ENCODE measurements at places on chromosomes 12 and 14.

GRCh38 chr12:132888852-132889251 lies 1.4 kb upstream of the CHFR start:
- peaks cover 7% of the 10 kb centered on the region for H3K27me3 ChIP-seq
- H3K4me3 ChIP-seq, result peak overlapping the region; percentile 8
- DNase-seq, result no peak
- peaks cover 24% of the 10 kb centered on the region for H3K4me1 ChIP-seq

- peaks cover 14% of the 10 kb centered on the region for H3K27me3 ChIP-seq
- no peaks in the 10 kb centered on the region for H3K36me3 ChIP-seq
- H3K4me1 ChIP-seq, result no peaks in the 10 kb centered on the region
- no peak overlapping the region for H3K27ac ChIP-seq
- no peak overlapping the region for H3K4me3 ChIP-seq
- DNase-seq, result no peak
Measured at GRCh38 chr12:113397497-113398197, 6.0 kb downstream of the SDS start.

DNA sequence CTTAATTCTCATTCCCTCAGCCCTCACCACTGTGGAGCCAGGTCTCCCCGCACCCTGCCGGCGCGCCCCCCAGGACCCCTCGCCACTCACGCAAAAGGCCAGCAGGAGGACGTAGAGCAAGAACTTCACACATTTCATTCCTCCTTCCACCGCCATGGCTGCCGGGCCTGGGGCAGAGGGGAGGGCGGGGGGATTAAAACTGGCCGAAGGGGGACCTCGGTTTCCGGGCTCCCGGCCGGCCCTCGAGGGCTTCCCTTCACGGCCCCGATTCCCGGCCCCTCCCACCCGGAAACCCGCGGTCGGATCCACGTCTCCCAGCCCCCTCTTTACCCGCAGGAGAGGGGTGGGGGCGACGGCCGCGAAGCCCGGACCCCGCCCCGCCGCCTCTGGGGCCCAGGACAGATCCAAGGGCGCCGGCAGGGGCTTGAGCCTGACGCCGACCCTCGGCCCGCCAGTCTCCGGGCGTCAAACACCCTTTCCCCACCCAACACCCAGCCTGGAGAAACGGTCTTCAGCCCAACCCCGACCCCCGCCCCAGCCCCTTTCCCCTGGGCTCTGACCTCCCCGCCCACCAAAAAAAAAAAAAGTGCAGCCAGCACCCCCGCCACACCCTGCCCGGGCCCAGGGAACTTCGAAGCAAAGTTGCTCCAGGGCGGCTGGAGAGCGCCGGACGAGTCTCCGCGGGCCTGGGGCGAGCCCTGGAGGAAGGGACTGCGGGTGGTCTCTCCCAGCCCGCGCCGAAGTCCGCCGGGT lies 447 bp downstream of the CD63 start:
- peaks cover 28% of the 10 kb centered on the region for H3K36me3 ChIP-seq
- peak overlapping the region; percentile 67 for H3K27ac ChIP-seq
- no peaks in the 10 kb centered on the region for H3K27me3 ChIP-seq

GRCh38 chr12:123149501-123150274 lies 1.2 kb downstream of the PITPNM2 start:
- peak overlapping the region; percentile 13 for H3K27ac ChIP-seq
- H3K36me3 ChIP-seq, result no peaks in the 10 kb centered on the region
- no peaks in the 10 kb centered on the region for H3K27me3 ChIP-seq
- no peak for DNase-seq

DNA sequence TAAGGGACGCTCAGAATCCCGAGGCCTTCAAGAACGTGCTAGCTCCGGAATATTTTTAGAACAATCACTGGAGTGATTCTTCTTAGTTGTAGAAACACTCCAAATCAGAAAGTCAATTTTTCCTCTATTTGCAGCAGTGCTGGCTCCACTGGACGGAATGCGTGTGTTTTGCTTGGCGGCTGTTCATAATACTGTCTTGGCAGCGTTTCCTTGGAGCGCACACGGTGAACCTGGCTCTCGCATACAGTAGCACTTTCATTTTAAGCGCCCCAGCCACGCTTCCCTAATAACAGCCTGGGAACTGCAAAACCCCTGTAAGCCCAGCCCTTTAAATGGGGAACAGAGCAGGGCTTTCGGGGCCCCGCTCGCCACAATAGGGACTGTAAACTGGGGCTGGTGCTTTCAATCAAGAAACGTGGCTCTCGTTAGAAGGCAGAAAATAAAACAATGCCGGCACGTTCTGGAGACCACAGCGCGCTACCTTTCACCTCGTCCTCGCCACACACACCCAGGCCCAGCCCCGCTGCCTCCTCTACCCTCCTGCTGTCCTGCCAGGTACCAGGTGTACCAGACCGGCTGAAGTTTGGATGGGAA lies 79.9 kb downstream of the BCL11B start:
- no peak overlapping the region for H3K27ac ChIP-seq
- H3K27me3 ChIP-seq, result no peaks in the 10 kb centered on the region
- H3K4me1 ChIP-seq, result no peaks in the 10 kb centered on the region
- no peak overlapping the region for H3K4me3 ChIP-seq
- no peak for DNase-seq

GRCh38 chr12:34352098-34352497 lies 329.8 kb downstream of the ALG10 start:
- H3K27ac ChIP-seq, result no peak overlapping the region
- DNase-seq, result no peak
- H3K36me3 ChIP-seq, result no peaks in the 10 kb centered on the region
- H3K4me1 ChIP-seq, result no peaks in the 10 kb centered on the region
- no peaks in the 10 kb centered on the region for H3K27me3 ChIP-seq

DNA sequence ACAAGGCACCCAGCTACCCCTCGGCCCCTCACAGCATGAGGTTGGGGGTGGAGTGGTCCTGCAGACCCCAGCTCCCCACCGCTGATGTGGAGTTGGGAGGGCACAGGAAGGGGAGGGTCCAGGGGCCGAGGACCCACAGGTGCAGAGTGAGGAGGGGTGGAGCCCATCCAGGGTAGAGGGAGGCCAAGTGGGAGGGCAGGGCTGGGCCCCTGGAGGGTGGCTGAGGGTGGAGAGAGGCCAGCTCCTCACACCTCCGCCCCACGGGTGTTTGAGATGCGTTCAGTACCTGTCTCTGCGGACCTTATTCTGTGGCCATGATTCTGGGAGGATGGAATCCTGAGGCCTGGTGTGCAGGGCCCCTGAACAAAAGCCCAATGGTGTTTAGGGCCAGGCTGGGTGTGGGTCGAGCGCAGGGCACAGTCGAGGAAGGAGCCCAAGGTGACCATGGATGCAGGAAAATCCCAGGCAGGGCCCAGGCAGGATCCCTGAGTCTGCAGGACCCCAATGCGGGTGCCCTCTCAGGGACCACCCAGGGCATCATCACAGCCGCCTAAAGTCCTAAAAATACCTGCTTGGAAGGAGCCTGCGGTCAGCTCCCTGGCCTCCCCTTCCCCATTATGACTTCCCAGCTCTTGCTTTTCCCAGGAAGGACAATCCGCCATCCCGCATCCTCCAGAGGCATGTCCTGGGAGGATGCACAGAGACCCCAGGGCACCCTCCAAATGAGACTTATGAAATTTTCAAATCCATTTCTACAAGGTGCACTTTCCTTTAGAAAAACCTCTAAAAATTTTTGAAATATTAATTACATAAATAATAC lies 377.1 kb upstream of the SFSWAP start:
- H3K36me3 ChIP-seq, result no peaks in the 10 kb centered on the region
- DNase-seq, result no peak
- H3K4me1 ChIP-seq, result no peaks in the 10 kb centered on the region
- no peak overlapping the region for H3K4me3 ChIP-seq

DNA sequence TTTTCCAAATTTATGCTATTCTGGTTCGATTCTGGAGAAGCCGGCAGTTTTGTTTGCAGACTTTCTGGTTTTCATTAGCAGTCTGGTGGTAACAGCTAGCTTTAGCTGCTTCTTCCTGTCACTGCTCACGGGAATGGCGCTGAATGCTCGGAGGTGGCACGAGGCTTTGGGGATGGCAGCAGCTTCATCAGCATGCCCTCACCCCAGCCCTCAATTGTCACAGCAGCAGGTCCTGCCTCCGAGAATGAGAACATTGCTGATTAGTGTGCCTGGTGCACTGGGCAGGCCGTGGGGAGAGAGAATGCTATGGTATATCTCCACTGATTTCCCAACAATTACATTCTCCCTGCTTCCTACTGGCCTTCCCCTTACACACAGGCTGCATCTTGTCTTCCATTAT lies 73.6 kb downstream of the SAMD4A start:
- no peak for DNase-seq
- H3K36me3 ChIP-seq, result no peaks in the 10 kb centered on the region
- H3K4me1 ChIP-seq, result no peaks in the 10 kb centered on the region
- H3K4me3 ChIP-seq, result no peak overlapping the region
- H3K27ac ChIP-seq, result no peak overlapping the region
- H3K27me3 ChIP-seq, result no peaks in the 10 kb centered on the region

GRCh38 chr14:58947814-58948445 lies 240.5 kb upstream of the DAAM1 start:
- no peaks in the 10 kb centered on the region for H3K4me1 ChIP-seq
- no peaks in the 10 kb centered on the region for H3K36me3 ChIP-seq
- H3K27ac ChIP-seq, result no peak overlapping the region
- H3K4me3 ChIP-seq, result no peak overlapping the region
- no peaks in the 10 kb centered on the region for H3K27me3 ChIP-seq

DNA sequence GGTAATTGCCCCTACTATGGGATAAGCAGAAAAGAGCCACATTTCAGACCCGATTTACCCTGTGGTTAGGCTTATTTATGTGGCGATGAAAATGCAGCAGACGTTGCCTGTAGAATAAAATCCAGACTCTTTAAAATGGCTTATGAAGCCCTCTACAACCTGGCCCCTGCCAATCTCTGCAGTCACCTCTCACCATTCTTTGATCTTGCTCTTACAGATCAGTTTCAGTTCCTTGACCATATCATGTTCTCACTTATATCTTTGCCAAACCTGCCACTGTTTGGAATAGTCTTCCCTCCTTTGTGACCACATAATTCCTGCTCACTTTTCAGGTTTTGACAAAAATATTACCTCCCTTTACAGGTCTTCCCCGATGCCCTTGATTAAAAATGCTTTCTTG lies 264.3 kb upstream of the GARIN6 start:
- H3K4me3 ChIP-seq, result no peak overlapping the region
- H3K27me3 ChIP-seq, result no peaks in the 10 kb centered on the region
- DNase-seq, result no peak

- no peaks in the 10 kb centered on the region for H3K27me3 ChIP-seq
- H3K4me1 ChIP-seq, result peaks cover 45% of the 10 kb centered on the region
- no peak overlapping the region for H3K4me3 ChIP-seq
- DNase-seq, result no peak
- peaks cover 23% of the 10 kb centered on the region for H3K36me3 ChIP-seq
- no peak overlapping the region for H3K27ac ChIP-seq
Measured at GRCh38 chr12:96323906-96324305, 76.3 kb downstream of the CDK17 start.

DNA sequence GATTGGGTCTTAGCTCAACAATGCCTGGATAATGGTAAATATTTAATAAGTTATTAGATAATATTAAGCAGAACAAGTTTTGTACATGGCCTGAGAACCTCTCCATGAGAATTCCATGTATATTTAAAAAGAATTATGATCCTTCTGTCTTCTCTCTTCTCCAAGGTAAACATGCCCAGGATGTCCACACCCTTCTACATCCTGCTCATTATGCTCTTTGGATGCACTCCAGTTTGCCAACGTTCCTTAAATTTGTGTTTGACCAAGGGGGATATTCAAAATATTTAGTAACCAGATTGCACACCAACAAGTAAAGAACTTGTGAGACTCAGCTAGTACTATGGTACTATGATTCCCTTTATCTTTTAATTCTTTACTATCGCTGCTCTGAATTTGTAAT lies 44.8 kb upstream of the ERGIC2 start:
- H3K36me3 ChIP-seq, result no peaks in the 10 kb centered on the region
- no peak overlapping the region for H3K27ac ChIP-seq
- no peak for DNase-seq

DNA sequence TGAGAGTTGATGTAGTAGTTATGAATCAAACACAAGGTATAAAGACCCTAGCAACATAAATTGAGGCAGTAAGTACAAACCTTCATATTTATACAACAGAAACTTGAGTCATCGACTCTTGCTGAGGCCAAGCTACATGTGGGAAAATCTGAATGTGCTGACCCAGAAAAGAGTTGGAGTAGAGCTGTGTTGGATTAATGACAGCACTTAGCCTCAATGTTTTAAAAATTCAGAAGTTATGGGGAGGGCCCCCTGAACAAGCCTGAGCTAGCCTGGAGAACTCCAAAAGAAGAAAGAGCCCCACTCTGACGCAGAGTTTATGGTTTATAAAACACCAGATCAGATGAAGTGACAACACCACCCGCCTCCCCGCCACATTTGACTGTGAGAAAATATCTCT lies 100.0 kb downstream of the DUSP6 start:
- no peak overlapping the region for H3K27ac ChIP-seq
- H3K4me3 ChIP-seq, result no peak overlapping the region
- no peaks in the 10 kb centered on the region for H3K36me3 ChIP-seq
- DNase-seq, result no peak

GRCh38 chr14:76917158-76917596 lies 91.0 kb downstream of the LRRC74A start:
- peaks cover 31% of the 10 kb centered on the region for H3K4me1 ChIP-seq
- H3K27ac ChIP-seq, result no peak overlapping the region
- H3K27me3 ChIP-seq, result peaks cover 13% of the 10 kb centered on the region
- H3K36me3 ChIP-seq, result no peaks in the 10 kb centered on the region
- no peak for DNase-seq

- H3K27ac ChIP-seq, result no peak overlapping the region
- no peak for DNase-seq
- no peaks in the 10 kb centered on the region for H3K4me1 ChIP-seq
- H3K36me3 ChIP-seq, result no peaks in the 10 kb centered on the region
Measured at GRCh38 chr14:101223127-101223526, 319.6 kb upstream of the RTL1 start.

- H3K27ac ChIP-seq, result no peak overlapping the region
- H3K4me3 ChIP-seq, result no peak overlapping the region
- no peaks in the 10 kb centered on the region for H3K4me1 ChIP-seq
- no peaks in the 10 kb centered on the region for H3K36me3 ChIP-seq
- DNase-seq, result no peak
Measured at GRCh38 chr12:67981287-67982162, 7.7 kb upstream of the IFNG-AS1 start.

- peak; percentile 49 for DNase-seq
- H3K27ac ChIP-seq, result no peak overlapping the region
- H3K4me3 ChIP-seq, result no peak overlapping the region
Measured at GRCh38 chr12:130031571-130032189, 127.9 kb upstream of the TMEM132D start.
